ENCODE measurements at places on chromosomes 12 and 14. TPM values are rescaled to one million over a fixed set of nuclear protein-coding genes. Genes with fewer than 3 reads are reported as not detected.

The NGB gene
- total RNA-seq = not detected

DNA sequence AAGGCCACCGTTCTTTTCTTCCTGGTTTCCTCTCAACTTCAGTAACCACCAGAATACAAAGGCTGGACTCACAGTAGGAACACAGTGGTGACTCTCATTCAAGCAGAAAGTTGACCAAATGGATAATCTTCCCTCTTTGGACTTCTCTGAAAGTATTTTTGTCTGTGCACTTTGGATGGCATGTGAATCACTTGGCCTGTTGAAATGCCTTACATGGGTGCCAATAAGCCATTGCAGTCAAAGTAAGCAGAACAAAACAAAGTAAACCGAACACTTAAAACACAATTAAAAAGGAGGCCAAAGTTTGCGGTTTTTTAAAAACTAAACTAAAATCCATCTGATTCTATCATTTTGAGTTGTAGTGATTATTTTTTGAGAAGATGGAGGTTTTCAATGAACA is 370.1 kb upstream of the DDHD1 start:
- DNase-seq = no peak

DNA sequence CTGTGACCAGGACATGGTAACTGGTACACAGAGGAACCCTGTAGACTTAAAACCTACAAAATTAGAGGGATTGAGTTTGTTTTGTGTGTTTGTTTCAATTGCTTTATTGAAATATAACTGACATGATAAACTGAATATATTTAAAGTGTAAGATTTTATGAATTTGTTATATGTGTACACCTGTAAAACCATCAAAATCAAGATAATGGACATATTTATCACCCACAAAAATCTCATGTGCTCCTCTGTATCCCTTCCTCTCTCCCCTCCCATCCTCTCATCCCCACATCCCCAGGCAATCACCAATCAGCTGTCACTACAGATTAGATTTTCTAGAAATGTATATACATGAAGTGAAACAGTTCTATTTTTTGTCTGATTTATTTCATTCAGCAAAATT is 565.5 kb downstream of the NOVA1 start:
- DNase-seq = no peak

DNA sequence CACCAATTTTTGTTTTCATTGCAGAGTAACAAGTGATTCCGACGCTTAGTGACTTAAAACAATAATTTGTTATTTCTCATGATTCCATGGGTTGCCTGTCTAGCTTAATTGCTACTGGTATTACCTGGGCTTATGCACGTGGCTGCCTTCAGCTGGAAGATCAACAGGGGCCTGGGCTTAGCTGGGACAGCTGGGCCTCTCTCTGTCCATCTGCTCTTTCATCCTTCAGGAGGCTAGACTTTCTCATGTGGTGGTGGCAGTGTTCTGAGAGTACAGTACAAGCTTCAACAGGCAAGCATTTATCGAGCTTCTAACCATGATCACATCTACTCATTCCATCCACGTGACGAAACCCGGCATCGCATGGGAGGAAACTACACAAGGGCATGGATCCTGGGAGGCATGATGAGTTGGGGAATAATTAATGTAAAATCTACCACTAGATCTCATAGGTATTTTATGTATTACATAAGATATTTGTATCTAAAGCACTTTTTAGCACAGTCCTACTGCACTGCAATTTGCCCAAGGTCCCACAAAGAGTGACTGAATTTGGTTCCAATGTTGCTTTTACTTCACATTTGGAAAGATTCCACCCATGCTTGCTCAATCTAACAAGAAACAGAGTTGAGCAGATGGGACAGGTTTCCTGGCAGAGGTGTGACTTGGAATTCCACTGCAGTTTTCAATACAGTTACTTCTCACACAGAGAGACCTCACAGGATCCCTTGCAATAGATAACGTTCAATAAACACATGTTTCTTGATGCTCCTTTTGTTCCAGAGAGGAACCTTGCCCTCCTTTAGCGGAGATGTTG is 153.1 kb upstream of the FRMD6 start:
- DNase-seq = no peak

DNA sequence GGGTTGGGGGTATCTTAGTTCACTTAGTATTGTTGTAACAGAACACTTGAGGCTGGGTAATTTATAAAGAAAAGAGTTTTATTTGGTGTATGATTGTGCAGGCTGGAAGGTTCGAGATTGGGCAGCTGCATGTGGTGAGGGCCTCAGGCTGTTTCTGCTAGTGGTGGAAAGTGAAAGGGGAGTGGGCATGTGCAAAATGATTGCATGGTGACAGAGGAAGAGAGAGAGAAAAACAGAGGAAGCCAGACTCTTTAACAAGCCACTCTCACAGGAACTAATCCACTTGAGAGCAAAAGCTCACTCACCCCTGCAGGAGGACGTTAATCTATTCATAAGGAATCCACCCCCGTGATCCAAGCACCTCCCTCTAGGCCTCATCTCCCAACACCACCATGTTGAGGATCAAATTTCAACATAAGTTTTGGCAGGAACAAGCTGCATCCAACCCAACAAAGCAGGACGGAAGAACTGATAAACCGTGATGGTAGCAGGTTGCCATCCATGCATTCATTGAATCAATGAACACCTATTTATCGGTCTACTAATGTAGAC is 165.0 kb upstream of the GZMB start:
- DNase-seq = no peak

DNA sequence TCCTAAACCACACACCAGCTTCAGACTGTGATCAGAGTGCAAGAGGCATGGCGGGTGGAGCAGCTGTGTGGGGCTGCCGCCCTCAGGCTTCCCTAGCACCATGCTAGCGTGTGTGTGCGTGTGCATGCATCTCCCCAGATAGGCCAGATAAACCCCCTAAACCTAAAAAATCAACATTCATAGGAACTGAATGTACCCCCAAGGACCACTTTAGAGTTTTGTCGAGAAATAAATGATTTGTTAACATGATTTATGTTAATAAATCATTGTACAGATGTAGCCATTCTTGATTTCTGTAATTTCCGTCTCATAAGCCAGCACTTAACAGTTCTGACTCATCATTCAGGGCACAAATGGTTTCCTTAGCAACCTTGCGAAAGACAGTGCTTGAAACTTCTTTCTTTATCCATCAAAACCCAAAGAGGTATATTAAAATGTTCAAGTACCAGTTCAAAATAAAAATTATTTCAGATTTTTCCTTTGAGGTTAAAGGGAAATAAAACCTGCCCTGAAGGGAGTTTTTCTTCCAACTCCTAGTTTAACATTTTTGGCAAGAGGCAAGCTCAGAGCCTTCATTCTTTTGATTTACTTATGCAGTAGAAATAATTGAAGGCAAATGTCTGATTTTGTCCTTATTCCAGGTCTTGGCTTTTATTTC is 206.2 kb upstream of the RGS6 start:
- DNase-seq = no peak

- no peak for DNase-seq
These were observed 28.8 kb upstream of the BHLHE41 start for GRCh38 chr12:26153421-26154154.

All from left ventricle myocardium inferior (tissue), 1 donor.